ENCODE measurements at places on chromosomes 1 and 21.

DNA sequence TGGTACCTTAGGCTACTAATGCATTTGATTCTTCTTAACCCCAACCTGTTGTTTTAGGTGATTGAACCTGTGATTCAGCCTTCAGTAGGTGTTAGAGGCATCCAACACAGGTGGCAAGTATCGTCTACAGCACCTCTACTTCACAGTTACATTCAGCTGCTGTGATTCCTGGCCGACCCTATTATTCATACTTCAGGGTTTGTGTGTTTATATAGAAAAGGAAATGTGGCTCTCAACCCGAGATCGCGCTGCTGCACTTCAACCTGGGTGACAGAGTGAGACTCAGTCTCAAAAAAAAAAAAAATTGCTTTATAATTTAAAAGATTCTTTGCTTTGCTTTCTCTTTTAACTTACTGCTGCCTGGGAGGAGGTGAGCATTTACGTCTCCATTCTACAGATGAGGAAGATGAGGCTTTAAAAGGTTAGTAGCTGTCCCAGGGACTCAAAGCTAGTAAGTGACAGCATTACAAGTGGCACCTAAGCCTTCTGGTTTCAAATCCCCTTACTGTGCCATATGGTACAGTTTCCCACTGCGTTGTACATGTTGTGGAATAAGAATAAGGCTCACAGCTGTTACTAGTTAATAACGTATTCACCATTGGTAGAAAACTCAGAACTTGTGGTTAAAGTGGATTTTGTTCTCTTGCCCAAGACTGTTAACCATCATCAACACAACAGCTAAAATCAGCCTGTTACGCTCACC lies 9.9 kb upstream of the GPR25 start:
- DNase-seq: no peak

- DNase-seq: no peak
These were observed 18.2 kb downstream of the SLC6A9 start for GRCh38 chr1:44012941-44013609.

DNA sequence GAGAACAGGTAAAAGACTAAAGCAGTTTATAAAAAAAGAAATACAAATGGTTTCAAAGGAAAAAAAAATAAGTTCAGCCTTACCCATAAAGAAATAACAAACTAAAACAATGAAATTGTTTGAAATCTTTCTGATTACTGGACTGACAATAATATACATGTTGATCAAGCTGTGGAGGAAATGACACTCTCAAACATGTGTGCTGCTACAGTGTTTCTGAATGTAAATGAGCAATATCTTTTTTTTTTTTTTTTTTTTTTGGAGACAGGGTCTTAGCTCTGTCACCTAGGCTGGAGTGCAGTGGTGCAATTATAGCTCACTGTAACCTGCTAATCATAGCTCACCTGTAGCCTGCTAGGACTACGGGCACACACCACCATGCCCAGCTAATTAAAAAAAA lies 6.5 kb downstream of the EPS15 start:
- no peak for DNase-seq

GRCh38 chr1:39124282-39124681 lies 80.2 kb upstream of the MACF1 start:
- no peak for DNase-seq

DNA sequence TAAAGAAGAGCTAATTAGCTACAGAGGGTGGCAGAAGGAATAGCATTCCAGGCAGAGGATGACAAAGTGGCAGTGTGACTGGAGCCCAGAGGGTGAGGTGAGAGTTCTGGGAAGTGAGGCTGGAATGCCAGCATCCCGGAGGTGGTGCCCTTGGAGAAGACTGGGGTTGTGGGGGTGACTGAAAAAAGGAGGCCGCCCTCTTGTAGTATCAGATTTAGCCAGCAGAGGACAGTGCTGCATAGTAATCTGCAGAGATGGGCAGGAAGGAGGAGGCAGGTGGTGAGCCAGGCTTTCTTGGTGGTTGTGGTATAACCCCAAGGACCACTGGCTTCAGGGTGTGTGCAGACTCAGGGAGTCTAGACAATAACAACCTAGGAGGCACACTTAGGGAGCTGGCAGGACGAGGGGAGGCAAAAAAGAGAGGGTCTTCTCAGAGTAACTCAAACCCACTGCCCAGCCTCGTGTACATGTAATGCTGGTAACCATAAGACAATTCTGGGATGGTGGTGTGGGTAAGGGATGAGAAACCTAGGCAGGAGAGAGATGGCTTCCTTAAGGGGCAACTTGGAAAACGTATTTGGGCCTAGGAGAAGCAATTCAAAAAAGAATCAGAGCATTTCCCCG lies 30.5 kb downstream of the MROH7 start:
- no peak for DNase-seq

GRCh38 chr1:43706598-43707189 lies 642 bp upstream of the ST3GAL3 start:
- DNase-seq: no peak

GRCh38 chr1:233587958-233588799 lies 25.7 kb upstream of the KCNK1 start:
- no peak for DNase-seq

DNA sequence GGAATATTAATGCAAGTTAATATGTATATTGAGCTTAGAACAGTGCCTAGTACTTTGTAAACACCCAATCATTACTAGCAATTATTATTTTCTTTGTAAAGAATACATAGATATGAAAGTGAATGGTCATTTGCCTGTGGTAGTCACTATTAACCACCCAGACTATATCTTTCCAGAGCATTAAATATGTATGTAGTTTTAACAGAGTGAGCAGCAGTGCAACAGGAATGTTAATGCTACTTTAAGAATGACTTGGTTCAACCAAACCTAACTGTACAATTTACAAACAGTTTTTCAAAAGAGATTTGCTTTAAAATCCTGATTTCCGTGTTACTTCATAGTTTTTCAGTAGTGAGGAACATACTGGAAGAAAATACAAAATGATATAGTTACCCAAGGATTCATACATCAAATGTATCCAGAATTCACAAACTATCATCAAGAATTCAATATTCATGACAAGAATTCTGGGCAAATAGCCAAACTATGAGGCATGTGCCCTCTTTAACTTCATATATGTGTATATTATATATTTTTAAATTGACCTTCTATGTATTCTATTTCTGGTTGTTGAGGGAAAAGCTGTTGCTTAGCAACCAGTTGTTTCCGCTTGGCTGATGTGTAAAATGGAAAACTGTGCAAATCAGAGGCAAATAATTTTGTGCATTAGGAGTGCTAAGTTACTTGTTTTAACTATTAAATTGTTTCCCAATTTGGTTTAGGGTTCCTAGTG lies 34.9 kb upstream of the IVNS1ABP start:
- DNase-seq: no peak

DNA sequence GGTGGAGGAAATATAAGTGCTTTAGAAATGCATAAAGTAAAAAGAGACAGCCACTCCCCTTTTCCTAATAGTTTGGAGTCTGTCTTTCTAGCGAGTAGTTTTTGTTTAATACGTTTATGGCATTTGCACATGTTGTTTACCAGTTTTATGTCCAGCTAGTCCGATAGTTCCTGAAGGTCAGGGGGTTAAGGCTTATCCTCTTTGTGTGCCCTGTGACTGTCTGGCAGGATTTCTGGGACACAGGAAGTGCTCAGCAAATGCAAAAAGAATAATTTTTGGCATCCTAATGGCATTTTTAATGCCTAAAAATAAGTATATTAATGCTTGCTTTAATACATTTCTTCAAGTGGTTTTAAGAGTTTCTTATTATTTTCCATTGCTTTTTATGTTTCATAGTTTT lies 58.4 kb downstream of the DYRK1A start:
- no peak for DNase-seq

DNA sequence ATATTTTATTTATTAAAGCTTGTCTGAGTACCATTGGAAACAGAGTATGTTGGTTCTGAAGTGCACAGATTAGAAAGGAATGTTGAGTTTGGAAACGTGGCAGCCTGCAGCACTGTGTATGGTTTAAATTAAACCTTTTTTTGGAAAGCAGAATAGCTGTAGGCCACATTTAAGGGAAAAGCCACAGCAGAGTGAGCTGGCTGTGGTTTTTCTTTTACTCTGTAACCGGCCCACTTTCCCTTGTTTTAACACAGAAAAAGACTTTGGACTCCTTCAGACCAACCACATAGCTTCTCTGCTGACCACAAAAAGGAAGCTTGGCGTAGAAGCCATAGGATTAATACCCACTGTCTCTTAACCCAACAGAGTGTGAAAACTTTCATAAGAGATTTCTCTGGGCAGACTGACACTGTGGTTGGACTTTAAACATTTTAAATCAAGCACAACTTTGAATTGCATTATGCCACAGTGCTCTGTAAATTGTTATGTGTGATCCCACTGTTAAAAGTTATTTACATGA lies 75.2 kb downstream of the NFIA start:
- no peak for DNase-seq

GRCh38 chr1:117527566-117528102 lies 78.2 kb upstream of the TENT5C start:
- no peak for DNase-seq

DNA sequence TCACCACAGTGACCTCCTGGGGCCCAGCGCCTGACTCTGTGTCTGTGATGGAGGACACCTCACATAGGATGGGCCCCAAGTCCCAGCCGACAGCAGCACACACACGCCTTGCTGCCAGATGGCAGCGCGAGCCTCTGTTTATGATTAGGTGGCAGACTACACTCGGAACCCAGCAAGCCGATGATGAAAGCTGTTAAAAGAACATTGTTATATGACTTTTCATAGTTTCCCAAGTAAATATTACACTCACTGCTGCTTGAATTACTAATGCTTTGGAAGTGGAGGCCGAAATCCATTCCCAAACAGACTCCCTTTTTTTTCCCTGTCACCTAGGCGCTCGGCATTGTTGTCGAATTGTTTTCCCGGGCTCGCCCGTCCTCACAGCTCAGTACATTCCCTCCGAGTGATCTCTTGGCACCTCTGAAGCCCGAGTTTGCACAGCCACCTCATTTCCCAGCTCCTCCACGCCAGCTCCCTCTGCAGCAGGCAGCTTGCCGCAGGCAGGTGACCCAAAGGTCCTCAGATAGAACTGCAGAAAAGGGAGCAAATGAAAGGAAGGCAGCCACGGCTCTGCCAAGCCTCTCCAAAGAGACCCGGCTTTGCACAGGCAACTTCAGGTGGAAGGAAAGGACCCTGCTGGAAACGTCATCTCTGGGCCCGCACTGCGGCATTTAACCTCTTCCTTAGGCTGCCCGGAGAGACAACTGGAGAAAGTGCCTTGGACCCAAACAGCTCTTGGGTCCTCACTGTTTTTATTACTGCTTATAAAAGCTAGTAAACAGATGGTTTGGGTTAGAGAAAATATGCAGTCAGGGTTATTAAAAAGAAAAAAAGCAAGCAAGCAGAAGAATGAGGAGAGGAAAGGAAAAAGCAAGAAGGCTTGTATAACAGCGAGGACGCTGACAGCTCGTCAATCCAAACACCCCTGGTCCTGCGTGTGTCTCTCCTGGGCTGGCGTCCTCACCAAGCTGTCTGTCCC lies 72.2 kb upstream of the SLC25A33 start:
- no peak for DNase-seq

GRCh38 chr1:110309139-110309538 lies 30.0 kb upstream of the RBM15 start:
- DNase-seq: no peak

GRCh38 chr1:117392771-117393170 lies 25.5 kb downstream of the MAN1A2 start:
- no peak for DNase-seq

- DNase-seq: no peak
These were observed 635 bp upstream of the MMEL1 start for GRCh38 chr1:2633366-2633935.

GRCh38 chr1:234504969-234505768 lies 26.2 kb upstream of the TARBP1 start:
- no peak for DNase-seq

GRCh38 chr1:32536117-32536516 lies 3.1 kb upstream of the ZBTB8A start:
- DNase-seq: no peak

DNA sequence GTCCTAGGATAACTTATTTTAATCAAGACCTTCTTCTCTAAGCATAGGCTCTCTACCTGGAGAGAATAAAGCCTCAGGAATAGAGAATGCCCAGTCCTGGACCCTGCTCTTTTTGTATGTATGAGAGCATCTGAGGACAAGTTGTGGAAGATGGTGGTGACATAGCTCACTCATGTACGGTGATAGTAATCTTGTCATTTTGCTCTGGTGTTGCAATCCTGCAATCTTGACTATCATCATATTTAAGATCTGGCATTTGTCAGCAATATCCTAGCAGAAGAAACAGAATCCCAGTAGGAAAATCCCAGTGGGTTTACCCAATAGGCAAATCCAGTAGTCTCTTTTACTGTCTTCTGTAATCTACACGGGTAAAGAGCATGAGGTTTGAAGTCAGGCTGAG lies 21.6 kb upstream of the SERBP1 start:
- DNase-seq: no peak

GRCh38 chr21:33241846-33242245 lies 12.1 kb downstream of the IFNAR2 start:
- no peak for DNase-seq
